ENCODE measurements at places on chromosomes 6 and 20.
A peak's percentile ranks its signal among the peaks of the same experiment; 100 is the strongest.

DNA sequence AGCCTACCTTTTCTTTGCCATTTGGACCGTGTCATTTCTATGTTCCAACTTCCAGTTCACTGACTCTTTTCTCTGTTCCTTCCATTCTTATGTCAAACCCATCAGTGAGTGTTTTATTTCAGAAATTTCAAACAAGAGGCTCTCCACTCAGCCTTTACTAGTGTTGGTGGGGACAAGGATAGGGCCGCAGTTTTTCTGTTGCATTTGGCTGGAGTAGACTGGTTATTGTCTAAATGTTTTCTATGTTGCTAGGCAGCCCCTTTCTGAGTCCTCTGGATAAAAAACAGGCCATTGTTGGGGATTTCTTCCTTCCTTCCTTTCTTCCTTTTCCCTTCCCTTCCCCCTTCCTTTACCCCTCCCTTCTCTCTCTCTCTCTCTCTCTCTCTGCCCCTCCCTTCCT lies 288.6 kb downstream of the PRKN start:
- DNase-seq, result no peak

DNA sequence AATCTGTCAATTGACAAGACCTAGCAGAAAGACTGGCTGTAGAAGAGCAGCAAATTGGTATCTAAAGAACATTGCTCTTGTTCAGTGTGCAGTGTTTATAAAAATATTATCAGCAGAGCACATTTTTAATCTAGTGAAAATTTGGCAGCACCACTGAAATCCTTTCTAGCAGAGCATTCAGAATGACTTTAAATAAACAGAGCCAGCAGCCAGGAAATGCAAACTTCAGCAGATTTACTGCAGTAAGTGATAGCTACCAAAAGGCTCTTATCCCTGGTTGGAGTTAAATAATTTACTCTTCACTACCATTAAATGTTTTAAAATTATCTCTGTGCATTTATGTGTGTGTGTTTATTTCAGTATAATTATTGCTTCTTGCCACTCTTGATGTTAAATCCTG lies 590.9 kb upstream of the CITED2 start:
- DNase-seq, result no peak

DNA sequence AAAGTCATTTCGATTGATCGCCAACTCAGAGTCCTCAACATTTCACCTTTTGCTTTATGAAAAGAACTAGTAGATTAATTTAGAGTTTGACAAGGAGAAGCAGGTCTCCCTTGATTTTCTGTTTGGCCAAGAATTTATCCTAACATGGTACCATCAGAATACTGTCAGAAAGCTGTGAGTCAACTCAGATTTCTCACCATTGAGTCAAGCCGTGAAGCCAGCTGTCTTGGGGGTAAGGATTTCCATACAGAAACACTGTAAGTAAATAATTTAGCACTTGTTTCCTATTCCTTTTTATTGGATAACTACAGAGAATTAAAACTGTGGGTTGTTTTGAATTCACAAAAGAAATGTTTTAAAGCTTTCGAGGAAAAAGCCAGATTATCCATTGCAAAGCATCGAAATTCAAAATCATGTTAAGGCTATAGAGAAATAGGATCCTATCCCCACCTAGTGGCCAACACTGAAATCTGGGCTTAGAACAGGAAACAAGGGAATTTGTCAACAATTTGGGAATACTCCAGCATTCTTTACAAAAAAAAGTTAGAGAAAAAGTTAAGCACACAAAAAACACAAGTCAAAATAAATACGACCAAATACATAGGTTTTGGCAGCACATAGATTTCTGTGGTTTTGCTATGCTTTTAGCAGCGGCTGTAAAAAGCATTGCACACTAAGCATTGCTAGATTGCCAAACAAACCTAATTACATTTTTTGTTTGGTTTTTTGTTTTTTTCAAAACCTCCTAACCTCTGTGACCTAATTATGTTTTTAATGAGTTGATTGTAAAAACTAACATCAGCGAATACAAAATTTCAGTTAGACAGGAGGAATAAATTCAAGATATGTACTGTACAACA lies 44.2 kb downstream of the COL11A2 start:
- DNase-seq, result peak; percentile 56

- DNase-seq, result no peak
Observed at GRCh38 chr6:89360415-89360999, 8.0 kb upstream of the UBE2J1 start.

DNA sequence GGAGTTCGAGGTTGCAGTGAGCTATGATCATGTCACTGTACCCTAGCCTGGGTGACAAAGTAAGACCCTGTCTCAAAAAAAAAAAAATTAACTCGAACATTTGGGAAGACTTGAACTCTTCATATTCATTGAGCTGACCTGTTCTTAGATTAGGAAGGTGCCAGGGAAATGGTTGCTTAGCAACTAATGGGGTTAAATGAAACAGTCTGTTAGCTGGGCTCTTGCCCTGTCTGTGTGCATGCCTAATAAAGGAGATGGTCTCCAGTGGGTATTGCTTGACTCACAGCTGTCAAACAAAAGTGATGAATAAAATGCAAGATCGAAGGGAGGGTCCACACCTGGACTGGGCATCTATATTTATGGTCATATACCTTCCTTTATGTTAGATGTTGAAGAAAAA lies 101.8 kb downstream of the KLHL32 start:
- DNase-seq, result no peak

- peak; percentile 67 for DNase-seq
Observed at GRCh38 chr20:52083627-52084232, 107.8 kb downstream of the ZFP64 start.

- DNase-seq, result no peak
Observed at GRCh38 chr6:92479831-92480230, 939.5 kb downstream of the EPHA7 start.

DNA sequence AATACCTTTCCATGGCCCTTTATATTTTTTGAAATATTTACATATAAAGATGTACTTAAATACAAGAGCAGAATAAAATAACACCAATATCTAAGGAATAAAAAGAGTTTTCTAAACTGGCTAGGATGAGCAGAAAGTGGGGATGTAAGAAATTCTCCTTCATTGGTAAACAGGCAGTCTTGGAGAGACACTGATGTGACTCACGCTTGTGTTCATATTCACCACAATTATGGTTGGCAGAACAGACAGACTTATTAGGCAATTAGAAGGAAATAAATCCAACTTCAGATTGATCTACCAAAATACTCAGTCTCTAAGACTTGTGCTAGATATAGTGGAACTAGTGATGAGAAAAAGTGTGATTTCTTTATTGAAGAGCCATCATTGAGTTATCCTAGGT lies 463.7 kb downstream of the CDC5L start:
- peak; percentile 57 for DNase-seq

- no peak for DNase-seq
Observed at GRCh38 chr6:101422811-101423210, 29.3 kb downstream of the GRIK2 start.

GRCh38 chr6:2216794-2217383 lies 28.5 kb downstream of the GMDS start:
- DNase-seq, result no peak

GRCh38 chr6:115276881-115277565 lies 783.7 kb downstream of the FRK start:
- DNase-seq, result no peak

DNA sequence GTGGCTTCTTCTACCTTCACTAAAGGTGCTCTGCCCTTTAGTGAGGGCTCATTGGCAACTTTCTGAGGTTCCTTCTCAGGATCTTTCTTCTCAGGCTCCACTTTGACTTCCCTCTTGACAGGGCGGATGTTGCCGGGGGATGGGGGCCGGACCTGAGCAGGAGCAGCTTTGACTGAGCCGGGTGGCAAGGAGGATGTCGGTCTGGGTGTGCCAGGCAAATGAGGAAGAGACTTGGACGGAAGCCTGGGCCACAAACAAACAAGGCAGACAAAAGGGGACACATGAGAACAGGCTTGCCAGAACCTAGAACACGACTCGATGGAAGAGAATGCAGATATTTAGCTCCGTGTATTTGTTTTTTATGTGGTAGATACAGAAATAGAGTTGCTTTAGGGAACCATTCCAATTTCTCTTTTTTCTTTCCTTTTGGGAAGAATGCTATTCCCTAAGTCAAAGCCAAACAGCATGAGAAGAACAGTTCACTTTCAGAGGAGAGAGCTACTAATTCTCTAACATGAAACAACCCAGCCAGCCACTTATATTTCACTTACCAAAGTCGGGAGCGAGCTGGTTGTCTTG lies 76.2 kb upstream of the BCLAF1 start:
- peak; percentile 1 for DNase-seq

GRCh38 chr6:99189823-99190721 lies 159.4 kb downstream of the FAXC start:
- DNase-seq, result no peak

GRCh38 chr6:159062564-159062945 lies 17.8 kb upstream of the TAGAP start:
- DNase-seq, result no peak

DNA sequence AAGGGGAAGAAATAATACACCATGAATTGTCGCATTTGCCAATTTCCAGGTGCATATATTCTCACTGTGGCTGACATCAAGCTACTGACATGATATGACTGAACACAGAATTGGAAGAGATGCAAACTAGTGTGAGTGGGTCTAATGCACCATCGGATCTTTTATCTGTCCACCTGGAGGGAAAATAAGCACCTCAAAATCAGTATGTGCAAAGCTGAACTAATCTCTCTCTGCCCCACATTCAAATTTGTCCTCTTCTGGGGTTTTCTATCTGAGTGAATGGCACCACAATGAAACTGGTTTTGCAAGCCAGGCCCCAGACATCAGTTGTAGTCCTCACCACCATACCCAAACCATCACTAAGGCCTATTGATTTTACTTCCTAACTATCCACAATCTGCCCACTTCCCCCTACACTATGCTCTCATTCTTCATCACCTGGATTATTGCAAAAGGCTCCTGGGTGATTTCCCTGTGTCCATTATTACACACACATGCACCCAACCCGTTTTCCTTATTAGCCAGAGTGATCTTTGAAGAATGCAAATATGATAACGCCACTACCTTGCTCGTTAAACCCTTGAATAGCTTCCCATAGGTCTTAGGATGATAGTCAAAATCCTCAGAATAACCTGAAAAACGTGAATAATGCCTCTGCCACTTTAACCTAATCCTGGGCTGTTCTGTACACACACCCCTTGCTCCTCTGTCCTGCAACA lies 159.0 kb upstream of the GMDS start:
- no peak for DNase-seq

All from epithelial cell of esophagus (primary cell).